ENCODE measurements at places on chromosomes 6 and 20. TPM values are rescaled to one million over a fixed set of nuclear protein-coding genes. Genes with fewer than 3 reads are reported as not detected.

The ZFAND3 gene
- 46.7 TPM for total RNA-seq

The ANGPT4 gene
- total RNA-seq = 0.03 TPM

The HCK gene
- total RNA-seq = 0.05 TPM

The IDH3B gene
- total RNA-seq = 128 TPM

The RIPPLY2 gene
- 0.49 TPM for total RNA-seq

The SLC17A1 gene
- total RNA-seq = not detected

The CYP39A1 gene
- total RNA-seq = 0.07 TPM

The CD93 gene
- not detected for total RNA-seq

The OR12D3 gene
- not detected for total RNA-seq

The SGK2 gene
- total RNA-seq = 6.4 TPM

The CDH26 gene
- 0.05 TPM for total RNA-seq

The FARS2 gene
- 10.4 TPM for total RNA-seq

The PBOV1 gene
- total RNA-seq = not detected

The CST9L gene
- not detected for total RNA-seq

The UNC5CL gene
- total RNA-seq = 0.65 TPM

The CPXM1 gene
- not detected for total RNA-seq

The RPP21 gene
- total RNA-seq = 67.2 TPM

The RIPOR2 gene
- 0.73 TPM for total RNA-seq

The SLPI gene
- 10.9 TPM for total RNA-seq

The SLC17A3 gene
- total RNA-seq = 1.2 TPM

The STMND1 gene
- not detected for total RNA-seq

The ZNF391 gene
- 0.23 TPM for total RNA-seq

The PROKR2 gene
- not detected for total RNA-seq

The RIMS1 gene
- total RNA-seq = not detected

The VSX1 gene
- total RNA-seq = 0.93 TPM

The LTA gene
- 0.08 TPM for total RNA-seq

The ATP9A gene
- 15.7 TPM for total RNA-seq

The CLPSL1 gene
- total RNA-seq = not detected

The GABRR1 gene
- not detected for total RNA-seq

The MAFB gene
- 0.15 TPM for total RNA-seq

The ARMC12 gene
- total RNA-seq = 0.55 TPM

The RHAG gene
- not detected for total RNA-seq

The PDE10A gene
- total RNA-seq = 22.6 TPM

The TMEM181 gene
- 12.7 TPM for total RNA-seq

The COL12A1 gene
- 3.9 TPM for total RNA-seq

The SLC24A3 gene
- 0.02 TPM for total RNA-seq

The MLN gene
- not detected for total RNA-seq

The FKBP1C gene
- total RNA-seq = 2.1 TPM

The FHL5 gene
- total RNA-seq = not detected

The DOK5 gene
- not detected for total RNA-seq

The TRIM15 gene
- 0.03 TPM for total RNA-seq

The RNF146 gene
- 10.2 TPM for total RNA-seq

The SCAF8 gene
- total RNA-seq = 17.3 TPM

Data from A549 treated with AZD2906 at 1 μM for 4 hours (cell line).